Hematopoietic multipotent progenitor cell (in vitro differentiated cells): ENCODE measurements at places on chromosomes 11 and 22. TPM values are rescaled to one million over a fixed set of nuclear protein-coding genes. Genes with fewer than 3 reads are reported as not detected.

DNA sequence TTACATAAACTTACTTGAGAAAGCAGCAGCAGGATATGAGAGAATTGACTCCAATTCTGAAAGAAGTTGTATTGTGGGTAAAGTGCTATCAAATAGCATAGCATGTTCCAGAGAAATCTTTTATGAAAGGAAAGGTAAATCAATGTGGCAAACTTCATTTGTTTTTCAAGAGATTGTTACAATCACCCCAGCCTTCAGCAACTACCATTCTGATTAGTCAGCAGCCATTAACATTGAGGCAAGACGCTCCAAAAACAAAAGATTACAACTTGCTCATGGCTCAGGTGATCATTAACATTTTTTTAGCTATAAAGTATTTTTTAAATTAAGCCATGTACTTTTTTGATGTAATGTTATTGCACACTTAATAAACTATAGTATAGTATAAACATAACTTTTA, 357.2 kb downstream of the TMEM135 start:
- no peak for DNase-seq

- DNase-seq: peak; percentile 17
Observed at GRCh38 chr22:38104084-38104483, 6.4 kb downstream of the BAIAP2L2 start.

DNA sequence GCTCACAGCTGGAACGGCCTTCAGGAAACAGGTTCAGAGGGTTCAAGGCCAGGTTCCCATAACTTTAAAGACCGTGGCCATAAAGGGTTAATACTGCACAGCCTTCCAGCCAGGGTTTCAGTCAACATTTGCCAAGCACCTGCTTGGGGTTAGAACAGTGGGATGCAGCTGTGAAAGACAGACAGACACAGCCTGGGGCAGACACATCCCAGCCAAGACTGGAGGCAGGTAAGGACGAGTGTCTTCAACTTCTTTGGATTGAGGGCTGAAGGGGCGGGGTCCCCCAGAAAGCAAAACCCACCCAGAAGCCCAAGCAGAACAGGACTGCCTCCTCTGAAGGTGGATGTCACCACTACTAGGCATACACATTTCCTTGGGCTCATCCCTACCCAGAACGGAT, 14.3 kb downstream of the ARFGAP2 start:
- DNase-seq: no peak

DNA sequence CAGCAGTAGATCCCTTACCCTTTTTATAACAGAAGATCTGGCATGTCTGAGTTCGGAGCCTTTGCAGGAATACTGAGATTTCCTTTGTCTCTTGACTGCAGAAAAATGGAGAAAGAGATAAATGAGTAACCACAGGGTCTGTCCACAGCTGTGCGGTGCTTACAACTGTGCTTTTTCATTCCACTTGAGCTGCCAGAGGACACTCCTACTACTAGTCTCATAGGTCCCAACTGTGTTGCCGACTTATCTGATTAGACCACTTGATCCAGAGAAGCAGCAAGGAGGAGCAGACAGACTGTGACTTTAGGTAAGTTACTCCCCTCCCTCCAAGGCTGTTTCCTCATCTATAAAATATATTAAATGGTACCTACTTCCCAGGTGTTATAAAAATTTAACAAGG, 17.5 kb downstream of the FAM227A start:
- no peak for DNase-seq

- DNase-seq: no peak
Observed at GRCh38 chr22:32622004-32622743, 147.6 kb downstream of the FBXO7 start.

- no peak for DNase-seq
Observed at GRCh38 chr11:129368889-129369672, 6.6 kb upstream of the BARX2 start.

DNA sequence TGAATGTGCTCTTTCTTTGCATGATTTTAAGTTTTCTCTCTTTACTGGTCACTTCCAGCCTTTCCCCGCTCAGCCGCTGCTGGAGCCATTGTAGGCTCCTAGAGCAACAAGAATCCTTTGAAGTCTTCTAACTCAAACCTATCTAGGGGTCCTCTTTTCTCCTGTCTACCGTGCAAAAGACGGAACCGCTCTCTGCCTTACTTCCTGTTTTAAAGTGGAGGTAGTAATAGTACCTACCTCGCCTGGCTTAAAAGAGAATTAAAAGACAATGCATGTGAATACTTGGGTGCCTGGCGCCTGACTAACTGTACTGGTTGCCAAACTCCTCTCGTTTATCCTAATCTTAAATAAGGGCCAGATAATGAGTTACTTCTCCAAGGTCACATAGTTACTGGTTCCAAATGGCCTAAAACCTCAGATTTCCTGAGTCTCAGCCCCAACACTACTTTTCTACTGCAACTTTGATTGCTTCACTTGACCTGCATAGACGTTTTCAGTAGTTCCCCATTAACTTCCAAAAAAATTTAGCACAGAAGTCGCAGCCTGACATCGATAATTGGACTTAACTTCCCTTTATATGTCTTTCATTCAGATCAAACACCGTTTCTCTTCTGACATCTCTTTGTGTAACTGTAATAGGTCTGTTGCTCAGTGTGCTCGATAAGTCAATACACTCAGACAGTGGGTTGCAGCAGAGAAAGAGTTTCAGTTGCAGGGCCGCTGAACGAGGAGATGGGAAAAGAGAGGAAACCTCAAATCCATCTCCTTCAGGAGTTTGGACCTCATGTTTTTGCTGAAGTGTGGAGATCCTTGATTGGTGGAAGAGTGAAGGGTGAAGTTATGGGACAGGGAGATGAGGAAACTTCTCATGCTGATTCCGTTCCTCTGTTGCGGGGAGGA, 891 bp downstream of the SAMM50 start:
- no peak for DNase-seq

- no peak for DNase-seq
Observed at GRCh38 chr11:59678813-59679165, 10.0 kb upstream of the PATL1 start.

DNA sequence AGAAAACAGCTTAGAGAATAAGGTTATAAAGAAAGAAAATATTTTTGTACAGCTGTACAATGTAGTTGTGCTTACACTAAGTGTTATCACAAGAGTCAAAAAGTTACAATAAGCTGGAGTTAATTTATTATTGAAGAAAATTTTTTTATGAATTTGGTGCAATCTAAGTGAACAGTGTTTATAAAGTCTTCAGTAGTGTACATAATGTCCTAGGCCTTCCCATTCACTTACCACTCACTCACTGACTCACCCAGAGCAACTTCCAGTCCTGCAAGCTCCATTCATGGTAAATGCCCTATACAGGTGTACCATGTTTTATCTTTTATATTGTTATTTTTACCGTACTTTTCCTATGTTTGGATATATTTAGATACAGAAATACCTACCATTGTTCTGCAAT, 34.7 kb downstream of the GDPD4 start:
- no peak for DNase-seq

GRCh38 chr11:86440305-86440716, 65.6 kb downstream of the CCDC81 start:
- no peak for DNase-seq

- no peak for DNase-seq
Observed at GRCh38 chr11:111697933-111698371, 68.2 kb downstream of the PPP2R1B start.

DNA sequence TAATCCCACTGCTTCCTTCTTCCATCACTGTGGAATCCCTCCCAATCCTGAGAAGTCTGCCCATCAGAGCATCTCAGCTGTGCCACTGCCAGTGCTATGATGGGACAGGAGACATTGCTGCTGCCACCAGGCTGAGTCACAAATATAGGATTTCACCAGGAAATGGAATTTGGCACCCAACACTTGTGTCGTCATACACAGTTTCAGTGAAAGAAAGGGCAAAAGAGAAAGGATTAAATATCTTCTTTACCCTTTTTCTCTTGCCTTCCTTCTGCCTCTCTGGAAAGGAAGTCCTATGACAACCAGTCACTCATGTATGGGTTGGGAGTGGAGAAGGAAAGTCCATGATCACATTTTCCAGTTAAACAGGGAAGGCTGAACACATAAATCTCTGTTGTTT, 133.4 kb downstream of the SPON1 start:
- DNase-seq: no peak

GRCh38 chr11:30729187-30729713, 143.1 kb upstream of the MPPED2 start:
- DNase-seq: no peak

GRCh38 chr11:66318600-66318970, 1.7 kb upstream of the CD248 start:
- DNase-seq: no peak

DNA sequence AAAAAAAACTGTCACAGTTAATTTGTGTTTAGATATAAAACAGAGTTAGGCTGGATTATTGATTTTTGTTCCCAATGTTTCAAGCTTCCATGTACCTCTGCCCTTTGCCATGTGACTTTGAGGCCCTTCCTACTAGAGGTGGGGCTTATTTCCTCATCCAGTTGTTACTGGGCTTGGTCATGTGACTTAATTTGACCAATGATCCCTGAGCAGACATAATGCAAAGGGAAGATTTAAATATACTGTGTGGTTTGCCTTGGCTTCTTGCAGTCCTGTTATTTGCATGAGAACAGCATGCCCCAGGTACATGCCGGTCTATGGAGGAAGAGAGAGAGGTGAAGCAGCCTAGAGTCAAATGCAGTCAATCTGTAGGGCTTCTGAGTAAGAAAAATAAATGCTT, 347.0 kb downstream of the MIAT start:
- no peak for DNase-seq

GRCh38 chr11:34840736-34841386, 75.3 kb downstream of the APIP start:
- peak; percentile 28 for DNase-seq

GRCh38 chr11:35951680-35952079, 7.8 kb downstream of the LDLRAD3 start:
- no peak for DNase-seq

DNA sequence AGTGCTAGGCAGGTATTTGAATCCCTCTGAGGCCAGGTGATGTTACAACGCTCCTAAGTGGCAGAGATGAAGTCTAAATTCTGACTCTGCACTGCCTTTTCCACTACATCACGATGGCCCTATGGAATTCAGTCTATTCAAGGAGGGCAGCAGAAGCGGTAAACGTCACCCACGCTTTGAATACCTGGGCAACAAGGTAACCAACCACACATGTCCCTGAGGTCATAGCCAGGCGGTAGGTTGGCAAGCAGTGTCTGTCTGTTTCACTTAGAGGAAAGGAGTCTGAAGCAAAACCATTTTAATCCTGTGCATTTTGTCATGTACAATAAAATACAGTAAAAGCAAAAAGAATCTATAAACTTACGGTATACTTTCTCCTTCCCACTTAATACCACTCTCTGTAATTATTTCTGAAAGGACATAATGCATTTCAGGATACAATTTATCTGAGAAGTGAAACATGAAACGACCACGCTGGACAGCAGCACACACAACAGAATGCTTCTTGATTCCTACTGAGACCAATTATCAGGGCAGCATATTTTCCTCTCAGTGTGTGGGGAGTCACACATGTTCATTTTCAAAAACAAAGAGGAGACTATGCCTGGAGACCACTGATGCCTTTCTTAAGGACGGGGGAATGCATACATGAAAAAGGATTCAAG, 51.3 kb downstream of the PRDM10 start:
- no peak for DNase-seq

- no peak for DNase-seq
Observed at GRCh38 chr11:75563978-75564552, 2.0 kb downstream of the SERPINH1 start.

DNA sequence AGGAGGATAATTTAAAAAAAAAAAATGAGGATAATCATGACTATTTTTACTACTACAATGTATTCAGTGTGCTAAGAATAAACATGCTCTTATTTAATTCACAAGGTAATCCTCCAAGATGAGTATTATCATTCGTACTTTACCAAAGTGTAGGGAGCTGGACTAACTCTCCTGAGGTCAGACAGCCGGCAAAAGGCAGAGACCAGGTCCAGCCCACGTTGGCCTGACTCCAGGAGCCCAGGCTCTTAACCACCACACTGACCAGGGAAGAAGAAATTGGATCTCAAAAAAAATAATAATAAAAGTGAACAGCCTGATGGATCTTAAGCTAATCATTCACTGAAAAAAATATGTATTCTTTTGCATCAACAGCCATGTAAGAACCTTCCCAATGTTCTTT, 25.2 kb downstream of the PLAAT3 start:
- no peak for DNase-seq

DNA sequence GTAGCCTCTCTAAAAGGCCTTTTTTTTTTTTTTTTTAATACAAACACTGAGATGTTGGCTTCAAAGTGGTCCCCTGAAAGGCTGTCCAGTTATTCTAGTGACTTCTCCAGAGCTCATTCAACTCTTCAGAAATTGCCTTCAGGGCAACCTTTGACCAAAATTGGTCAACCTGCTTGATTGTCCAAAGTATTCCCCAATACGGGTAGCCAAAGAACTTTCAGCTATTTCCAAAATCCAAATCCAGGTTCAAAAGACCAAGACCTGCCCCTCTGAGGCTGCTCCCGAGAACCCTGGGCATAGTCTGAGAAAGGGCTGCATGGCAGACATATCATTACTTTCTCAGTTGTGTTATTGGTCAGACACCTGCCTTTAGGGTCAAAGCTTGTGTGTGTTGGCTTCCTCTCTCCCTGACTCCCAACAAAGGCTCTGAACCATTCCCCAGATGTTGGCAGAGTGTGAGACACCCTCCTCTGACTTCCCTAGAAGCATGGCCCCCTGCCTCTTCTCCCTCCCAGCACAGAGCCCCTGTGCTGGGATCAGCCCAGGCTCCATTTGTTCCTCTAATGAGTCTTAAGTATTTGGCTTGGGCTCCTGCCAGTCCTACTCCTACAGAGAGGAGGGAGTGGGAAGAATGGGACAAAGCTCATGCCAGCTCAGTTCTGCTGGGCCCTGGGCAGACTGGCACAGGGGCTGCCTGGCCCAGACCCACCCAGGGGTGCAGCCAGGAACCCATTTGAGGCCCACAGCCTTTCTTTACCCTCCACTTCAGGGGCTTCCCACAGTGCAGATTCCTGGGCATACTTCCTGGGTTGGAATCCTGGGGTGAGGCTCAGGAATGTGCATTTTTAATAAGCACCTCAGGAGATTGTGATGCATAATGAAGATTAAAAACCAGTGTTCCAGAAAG, 30.3 kb downstream of the TNKS1BP1 start:
- DNase-seq: no peak

GRCh38 chr22:26342745-26343410, 86.2 kb upstream of the ASPHD2 start:
- DNase-seq: no peak

- no peak for DNase-seq
Observed at GRCh38 chr11:10444725-10445315, 10.2 kb upstream of the AMPD3 start.

The JHY gene
- total RNA-seq: 3.0 TPM

The FXYD6 gene
- total RNA-seq: 1.3 TPM

The KDM2A gene
- total RNA-seq: 67.9 TPM

The USP2 gene
- total RNA-seq: 0.54 TPM

The OR8G1 gene
- total RNA-seq: under 0.01 TPM

The GGT5 gene
- total RNA-seq: 0.27 TPM

The MAJIN gene
- not detected for total RNA-seq

The TPST2 gene
- total RNA-seq: 120 TPM

The TUB gene
- total RNA-seq: 2.2 TPM

The MS4A6E gene
- not detected for total RNA-seq
